Erythroblast (primary cell): ENCODE measurements at places on chromosomes 1 and 21.

DNA sequence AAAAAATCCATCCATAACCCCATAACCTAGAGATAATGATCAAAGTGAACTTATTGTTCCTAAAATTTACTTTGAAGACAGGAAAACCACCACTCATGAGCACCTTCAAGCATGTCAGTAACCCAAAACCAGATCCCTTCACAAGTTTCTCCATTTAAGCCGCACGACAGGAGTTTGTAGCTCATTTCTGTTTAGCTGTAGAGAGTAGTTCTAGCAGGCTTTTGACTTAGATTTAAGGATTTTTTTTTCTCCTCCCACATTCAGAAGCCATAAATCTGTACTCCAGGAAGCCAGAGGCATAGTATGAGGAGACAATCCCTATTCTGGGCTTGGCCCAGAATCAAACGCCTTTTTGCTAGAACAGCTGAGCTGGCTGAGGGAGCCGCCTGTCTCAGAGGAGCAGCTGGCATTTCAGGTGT is 25.6 kb downstream of the TOMM20 start:
- no peak for DNase-seq

DNA sequence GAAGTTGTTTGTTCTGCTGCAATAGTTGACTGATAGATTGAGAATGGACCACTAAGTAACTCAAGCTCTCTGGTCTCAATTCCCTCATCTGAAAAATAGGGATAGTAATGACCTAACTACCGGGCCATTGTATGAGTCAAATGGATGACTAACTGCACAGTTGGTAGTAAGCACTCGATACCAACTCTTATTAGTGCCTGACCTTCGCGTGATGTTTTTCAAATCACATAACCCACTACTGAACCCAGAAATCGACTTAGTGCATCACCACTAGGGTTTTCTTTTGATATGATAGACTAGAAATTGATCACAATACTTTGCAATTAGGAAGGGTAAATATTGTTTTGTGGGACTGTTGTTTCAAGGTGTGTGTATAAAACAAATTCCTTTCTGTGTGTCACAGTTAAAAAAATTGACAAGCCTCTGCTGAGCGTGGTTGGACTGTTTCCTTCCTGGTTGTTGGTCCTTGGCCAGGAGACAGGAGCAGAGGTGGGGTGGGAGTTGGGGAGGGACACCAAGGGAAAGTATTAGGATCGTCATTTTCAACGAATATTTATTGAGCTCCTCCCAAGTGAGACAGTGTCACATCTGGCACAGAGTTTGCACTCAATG is 54.0 kb upstream of the LRP8 start:
- no peak for DNase-seq

DNA sequence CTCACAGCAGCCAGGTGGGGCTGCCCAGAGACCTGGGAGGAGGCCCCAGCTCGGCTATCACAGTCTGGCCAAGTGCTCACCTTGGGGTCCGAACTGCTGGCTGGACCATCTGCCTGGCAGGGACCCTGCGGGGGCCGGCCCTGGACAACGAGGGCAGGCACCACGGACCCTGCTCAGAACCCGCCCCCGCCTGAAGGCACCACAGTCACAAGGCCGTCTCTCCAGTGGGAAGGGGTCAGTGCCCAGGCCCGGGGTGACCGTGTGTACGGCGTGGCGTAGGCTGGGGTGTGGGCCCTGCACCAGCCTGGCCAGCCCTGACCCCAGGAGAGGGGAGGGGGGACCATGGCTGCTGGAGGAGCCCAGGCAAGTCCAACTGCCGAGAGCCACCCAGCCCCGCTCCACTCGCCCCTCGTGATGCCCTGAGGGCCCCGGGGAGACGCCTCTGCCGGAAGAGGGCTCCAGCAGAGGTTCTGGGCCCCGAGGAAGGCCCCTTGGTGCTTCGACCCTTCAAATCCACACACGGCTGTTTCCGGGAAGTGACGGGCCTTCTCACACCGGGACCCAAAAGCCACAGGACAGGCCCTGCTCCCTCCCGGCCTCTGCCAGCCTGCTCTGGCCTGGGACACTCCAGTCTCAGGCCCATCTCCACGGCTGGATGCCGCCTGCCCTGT is 11.2 kb upstream of the RNF223 start:
- no peak for DNase-seq

DNA sequence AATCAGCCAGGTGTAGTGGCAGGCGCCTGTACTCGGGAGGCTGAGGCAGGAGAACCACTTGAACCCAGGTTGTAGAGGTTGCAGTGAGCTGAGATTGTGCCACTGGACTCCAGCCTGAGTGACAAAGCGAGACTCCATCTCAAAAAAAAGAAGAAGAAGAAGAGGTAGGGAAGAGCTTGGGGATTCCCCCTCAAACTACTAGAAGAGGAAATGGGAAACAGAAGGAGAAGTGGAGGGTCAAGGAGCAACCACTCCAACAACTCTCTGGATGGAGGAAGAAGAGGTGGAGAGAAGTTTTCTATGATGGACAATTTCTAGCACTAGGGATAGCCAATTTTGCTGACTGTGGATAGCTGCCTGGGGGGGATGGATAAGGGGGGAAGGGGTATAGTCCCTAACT is 14.9 kb upstream of the SLAMF9 start:
- DNase-seq = no peak

GRCh38 chr1:102120910-102121309 is 124.2 kb upstream of the OLFM3 start:
- DNase-seq = no peak

DNA sequence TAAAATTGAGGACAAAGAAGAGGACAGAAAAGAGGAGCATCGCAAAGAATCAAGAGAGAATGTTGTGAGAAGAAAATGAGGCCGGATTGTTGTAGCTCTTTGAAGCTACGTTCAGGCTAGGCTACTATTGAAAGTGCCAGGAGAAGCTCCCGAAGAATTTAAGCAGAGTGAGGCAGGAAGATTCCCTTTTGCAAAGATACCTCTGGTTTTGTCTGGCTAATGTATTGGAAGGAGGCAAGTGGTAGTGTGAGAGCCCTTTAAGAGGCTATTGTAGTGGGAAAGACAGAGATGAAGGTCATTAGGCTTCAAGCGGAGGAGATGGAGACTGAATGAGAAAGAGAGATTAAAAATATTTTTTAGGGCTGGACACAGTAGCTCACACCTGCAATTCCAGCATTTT is 476.9 kb upstream of the ADGRL2 start:
- DNase-seq = no peak

DNA sequence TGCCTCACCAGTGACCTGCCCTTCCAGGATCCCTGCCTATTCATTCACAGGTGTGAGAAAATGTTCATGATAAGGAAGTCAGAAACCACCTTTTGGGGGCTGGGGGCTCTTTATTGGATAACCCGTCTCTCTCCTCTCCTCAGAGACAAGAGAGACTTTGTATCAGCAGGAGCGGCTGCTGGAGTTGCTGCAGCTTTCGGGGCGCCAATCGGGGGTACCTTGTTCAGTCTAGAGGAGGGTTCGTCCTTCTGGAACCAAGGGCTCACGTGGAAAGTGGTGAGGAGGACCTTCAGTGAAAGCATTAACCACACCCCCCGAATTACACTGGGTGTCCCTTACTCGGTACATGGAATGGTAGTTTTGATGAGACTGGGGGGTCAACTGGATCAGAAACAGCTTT is 20.6 kb downstream of the NPPA start:
- no peak for DNase-seq

DNA sequence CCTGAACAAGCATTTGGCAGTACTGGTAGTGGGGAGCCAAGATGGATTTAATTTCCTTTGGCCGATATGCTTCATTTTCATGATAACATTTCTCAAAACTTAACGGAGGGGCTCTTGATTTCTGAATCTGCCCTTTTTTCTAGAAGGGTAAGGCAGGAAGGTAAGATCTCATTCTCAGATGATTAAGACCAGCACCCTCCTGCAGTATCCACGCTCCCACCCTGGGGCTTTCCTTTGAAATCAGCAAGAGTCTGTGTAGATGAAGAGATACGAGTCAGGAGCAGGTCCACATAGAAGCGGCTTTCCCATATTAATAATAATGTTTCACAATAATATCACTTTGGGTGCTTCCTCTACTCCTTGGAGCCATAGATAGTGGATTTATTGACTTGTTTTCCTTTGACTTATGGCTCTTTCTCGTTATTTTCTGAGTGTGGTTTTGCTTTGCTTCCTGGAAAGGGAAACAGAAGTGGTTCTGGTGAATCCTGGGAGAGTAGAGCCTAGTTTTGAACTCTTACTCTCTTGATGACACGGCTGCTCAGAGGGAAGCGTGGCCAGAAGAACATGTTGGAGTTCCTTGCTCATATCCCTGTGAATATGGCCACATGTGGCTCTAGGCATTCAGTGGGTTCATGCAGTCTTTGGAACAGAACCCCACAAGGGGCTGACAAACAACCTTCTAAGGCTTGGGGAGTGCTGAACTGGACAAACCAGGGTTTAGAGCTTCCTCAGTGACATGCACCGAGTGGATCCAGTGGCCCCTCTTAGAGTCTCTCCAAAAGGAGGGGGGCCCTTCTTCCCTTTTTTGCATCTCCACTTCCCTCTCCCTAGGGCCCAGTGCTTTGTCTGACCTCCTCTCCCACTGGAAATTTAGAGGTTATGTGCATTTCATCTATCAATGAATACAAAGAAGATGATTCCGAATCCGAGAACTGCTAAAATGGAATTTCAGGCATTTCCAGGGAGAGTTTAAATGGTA is 195.7 kb downstream of the DYRK1A start:
- no peak for DNase-seq

- no peak for DNase-seq
Measured at GRCh38 chr1:12703821-12704451, 12.0 kb upstream of the AADACL3 start.

GRCh38 chr1:32413507-32414185 is 19.4 kb upstream of the BSDC1 start:
- DNase-seq = peak; percentile 82

DNA sequence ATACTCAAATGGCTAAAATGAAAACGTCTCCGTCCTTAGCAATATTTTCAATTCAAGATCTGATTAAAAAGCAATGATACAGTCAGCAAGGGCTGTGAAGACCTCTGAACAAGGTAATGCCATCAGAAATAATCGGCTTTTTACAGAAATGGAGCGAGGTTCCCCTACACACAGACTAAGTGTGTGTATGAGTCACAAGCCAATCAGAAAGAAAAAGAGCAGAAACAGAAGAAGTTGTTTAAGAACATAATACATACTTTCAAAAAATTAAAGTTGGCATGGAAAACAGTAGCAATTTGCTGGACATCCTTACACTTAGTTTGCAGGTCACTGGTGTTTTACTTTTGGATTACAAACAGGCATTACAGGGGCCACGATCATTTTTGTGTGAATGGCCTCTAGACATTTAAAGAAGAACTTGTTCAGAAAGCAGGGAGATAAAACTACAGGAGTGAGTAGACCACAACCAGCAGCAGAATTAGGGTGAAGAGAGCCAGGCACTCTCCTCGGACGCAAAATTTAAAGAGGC is 350.0 kb upstream of the RUNX1 start:
- no peak for DNase-seq

- DNase-seq = no peak
Measured at GRCh38 chr1:78121710-78122109, 75.9 kb downstream of the GIPC2 start.

DNA sequence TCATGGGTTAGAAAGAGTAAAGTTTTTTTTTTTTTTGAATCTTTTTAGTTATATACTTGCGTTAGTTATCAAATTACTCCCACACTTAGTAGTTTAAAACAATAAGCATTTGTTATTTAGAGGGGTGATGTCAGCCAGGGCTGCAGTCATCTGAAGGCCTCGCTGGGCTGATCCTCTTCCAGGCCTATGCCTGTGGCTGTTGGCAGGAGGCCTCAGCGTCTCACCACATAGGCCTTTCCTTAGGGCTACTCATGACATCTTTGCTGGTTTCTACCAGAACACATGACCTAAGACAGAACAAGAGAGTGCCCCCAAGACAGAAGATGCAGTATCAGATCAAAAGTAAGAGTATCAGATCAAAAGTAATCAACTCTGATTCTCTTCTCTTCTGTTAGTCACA is 167.4 kb downstream of the HHAT start:
- DNase-seq = no peak

- DNase-seq = no peak
Measured at GRCh38 chr1:235049217-235049616, 79.4 kb downstream of the TOMM20 start.

DNA sequence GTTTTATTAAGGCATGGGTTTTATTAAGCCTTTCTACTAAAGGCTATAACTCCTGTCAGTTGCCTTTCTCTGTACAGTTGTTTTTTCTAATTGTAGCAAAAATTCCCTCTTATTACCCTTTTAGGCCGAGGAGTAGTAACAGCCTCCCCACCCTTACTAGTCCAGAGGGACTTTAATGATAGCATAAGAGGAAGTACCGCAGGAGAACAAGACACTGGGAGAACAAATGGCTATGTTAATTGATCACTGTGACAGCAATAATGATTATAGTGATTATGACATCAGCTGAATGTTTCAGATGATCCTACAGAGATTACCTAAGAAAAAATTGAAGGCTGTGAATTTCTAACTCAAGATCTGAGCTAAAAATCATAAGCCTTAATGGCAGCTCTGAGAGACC is 383.0 kb upstream of the PTBP2 start:
- no peak for DNase-seq

DNA sequence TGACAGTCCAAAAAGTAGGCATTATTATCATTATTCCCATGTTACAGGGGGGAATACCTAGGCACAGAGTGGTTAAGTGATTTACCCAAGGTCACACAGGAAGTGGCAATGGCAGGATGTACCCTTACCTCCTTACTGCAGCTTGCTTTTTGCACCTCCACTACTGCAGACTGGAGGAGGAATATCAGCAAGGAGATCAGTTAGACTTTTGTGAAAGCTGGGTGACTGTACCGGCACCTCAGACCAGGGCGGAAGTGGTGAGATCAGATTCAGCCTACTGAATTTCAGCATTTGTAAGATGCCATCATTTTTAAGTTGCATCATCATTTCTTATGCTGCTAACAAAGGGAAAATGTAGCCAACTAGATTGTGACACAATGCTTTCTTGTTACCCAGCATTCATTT is 4.5 kb downstream of the ADARB1 start:
- DNase-seq = no peak

DNA sequence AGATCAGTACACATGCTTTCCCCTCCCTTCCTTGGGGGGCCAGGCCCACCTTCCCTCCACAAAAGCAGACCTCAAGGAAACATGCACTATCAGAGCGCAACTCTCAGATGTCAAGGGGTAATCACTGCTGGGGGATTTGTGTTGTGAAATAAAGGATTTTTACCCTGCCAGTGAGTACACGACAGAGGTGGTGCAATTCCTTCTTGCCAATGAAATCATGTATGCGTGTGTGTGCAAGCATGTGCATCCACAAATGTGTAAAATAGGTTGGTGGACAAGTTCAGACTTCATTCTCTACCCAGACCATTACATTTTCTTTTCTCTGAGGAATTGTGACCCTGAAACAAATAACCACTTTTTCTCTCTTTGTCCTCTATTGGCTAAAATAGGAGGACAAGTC is 9.8 kb upstream of the NOS1AP start:
- no peak for DNase-seq

GRCh38 chr1:64280001-64280400 is 76.6 kb downstream of the UBE2U start:
- DNase-seq = no peak

DNA sequence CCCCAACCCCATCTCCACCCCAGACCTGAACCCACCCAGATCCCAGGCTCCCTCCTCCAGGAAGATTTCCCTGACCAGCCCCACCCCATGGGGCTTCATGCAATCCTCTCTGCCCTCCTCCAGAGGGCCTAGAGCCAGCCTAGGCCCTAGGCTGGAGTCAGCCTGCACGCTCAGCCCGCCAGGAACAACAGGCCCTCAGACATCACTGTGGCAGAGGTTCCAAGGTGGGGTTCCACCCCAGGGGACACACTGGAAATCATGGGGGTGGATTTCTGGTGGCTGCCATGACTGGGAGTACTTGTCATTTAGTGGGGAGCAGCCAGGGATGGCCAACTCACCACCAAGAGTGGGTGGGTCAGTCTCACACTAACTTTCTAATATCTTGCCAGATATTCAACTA is 122.0 kb downstream of the GLIS1 start:
- DNase-seq = no peak
